ENCODE measurements at places on chromosomes 3 and 15.

DNA sequence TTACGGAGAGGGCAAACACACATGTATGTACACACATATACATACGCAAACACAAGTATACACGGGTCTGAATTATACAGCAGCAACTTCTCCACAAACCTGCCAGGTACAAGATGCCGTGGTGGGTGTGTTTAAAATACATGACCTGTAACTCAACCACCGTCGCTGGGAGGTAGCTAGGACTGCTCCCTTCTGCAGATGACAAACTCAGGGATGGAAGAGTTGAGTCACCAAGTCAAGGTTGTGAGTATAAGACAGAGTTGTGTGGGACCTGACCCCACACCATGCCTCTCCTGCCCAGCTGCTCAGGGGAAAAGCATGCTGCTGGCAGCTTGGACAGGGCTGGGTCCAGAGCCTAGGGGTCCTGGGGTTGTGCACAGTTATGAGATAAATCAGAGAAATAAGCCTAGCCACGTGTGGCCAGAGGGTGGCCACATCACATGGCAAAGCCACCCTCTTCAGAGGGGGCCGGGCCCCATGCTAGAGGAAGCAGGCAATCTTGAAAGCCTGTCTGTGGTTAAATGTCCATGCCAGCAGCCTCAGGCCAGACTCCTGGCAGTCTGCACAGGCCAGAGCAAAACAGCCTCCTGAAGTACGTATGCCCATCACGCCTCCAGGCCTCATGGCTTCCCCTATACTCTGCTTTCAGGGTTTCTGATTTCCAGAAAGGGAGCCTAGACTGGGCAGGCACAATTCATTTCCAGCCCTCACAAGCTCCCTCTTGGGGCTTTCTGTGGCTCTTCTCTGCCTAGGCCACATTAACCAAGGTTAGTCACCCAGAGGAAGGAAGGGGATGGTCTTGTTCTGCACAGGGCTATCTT is 107.7 kb upstream of the RPL32 start:
- peak; percentile 58 for DNase-seq

DNA sequence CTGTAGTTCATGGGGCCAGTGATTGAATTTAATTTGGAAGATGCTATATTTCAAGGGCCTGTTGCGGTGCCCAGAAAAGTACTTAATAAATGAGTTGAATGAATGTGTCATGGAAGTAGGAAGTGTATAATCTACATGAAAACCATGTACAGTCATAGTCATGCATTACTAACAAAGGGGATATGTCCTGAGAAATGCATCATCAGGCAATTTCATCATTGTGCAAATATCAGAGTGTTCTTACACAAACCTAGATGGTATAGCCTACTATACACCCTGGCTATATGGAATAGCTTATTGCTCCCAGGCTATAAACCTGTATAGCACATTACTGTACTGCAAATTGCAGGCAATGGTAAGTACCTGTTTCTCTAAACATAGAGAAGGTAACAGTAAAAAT is 10.7 kb upstream of the MYO5C start:
- no peak for DNase-seq

GRCh38 chr15:55737373-55737772 is 5.6 kb downstream of the PRTG start:
- no peak for DNase-seq

GRCh38 chr3:158205994-158206393 is 96.1 kb downstream of the RSRC1 start:
- DNase-seq, result no peak

DNA sequence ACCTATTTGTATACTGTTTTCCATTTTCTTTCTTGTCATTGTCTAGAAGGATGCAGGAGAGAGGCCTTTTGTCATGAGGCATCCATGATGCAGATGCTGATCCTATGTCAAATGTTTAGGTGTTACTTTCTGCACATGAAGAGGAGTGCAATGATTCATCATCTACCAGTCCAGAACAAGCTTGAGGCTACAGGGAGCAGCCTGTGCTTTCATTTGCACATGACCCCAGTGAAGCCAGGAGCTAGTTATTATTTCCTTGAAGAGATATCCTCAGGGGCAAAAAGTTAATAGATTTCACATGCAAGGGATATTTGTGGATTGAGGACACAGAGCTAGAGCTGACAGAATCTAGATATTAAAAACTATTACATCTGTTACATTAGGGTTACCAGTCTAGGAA is 204.4 kb upstream of the TGFBR2 start:
- DNase-seq, result no peak

DNA sequence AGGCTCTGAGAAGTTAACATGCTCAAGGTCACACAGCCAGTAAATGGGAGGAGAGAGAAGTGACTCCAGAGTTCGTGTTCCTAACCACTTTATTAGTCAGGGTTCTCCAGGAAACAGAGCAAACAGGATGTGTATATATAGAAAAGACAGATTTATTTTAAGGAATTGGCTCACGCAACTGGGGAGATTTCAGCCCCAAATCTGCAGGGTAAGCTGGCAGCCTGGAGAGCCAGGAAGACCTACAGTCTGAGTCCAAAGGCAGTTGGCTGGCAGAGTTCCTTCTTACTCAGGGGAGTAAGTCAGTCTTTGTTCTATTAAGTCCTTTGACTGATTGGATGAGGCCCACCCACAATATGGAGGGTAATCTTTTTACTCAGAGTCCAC is 118.2 kb upstream of the PROK2 start:
- no peak for DNase-seq

DNA sequence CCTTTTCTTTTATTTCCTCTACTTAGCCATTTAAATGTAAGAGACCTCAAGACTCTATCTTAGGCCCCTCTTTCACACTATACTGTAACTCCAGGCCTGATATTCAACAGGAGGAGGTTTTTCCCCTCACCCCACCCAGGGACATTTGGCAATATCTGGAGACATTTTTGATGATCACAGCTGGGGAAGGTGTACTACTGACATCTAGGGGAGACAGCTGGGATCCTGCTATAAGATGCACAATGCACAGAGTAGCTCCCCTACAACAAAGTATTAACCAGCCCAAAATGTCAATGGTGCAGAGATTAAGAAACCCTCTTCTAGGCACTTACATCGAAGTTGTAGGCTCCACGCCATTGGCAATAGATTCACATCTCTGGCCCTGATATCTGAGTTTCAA is 517.5 kb upstream of the UBE2E2 start:
- no peak for DNase-seq

DNA sequence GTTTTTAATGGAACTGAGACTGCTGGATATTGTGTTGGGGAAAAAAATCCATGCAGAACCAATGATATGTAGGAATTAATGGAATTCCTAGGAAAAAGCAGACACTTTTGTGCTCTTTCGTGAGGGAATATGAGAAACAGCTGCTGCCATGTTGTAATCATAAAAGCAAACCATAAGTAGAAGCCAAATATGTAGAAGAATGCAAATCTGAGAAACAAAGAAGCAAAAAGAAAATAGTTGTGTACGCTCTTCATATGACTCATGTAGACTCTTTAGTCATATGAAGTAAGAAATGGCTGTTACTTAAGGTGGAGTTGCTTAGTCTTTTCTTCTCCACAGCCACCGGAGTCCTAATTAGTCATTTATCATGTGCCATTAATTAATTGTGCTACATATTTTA is 298.6 kb upstream of the ZNF717 start:
- DNase-seq, result no peak

Data from GM19239 (cell line).